ENCODE measurements at places on chromosomes 5 and 9.

- no peak for DNase-seq
Observed at GRCh38 chr9:114176624-114177291, 21.4 kb downstream of the COL27A1 start.

- no peak for DNase-seq
Observed at GRCh38 chr5:107523029-107523680, 147.6 kb downstream of the EFNA5 start.

- no peak for DNase-seq
Observed at GRCh38 chr5:30505014-30505886, 688.2 kb upstream of the CDH6 start.

DNA sequence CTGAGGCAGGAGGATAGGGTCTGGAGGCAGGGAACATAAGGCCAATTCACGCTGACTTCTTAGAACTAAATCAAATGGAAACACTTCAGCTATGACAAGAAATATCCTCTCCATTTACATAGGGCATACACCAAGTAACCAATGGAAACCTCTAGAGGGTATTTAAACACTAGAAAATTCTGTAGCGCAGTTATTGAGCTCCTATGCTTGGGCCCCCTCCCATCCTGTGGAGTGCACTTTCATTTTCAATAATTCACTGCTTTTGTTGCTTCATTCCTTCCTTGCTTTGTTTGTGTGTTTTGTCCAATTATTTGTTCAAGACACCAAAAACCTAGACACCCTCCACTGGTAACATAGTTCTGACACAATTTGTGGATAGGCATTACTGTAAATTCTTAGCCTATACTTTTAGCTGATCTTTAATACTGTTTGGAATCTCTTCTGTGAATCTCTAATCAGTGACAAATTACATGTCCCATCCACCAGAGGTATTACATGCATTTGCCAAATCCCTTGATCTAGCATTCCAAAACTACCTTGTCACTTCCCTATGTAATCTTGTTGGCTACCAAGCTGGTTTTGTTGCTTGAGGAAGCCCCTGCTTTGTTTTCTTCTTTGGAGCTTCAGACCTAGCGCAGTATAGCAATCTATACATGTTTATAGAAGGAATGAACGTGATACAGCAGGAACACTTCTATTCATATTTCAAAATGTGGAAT, 61.6 kb downstream of the ST8SIA4 start:
- no peak for DNase-seq

- no peak for DNase-seq
Observed at GRCh38 chr5:44860267-44860666, 51.5 kb downstream of the MRPS30 start.

- DNase-seq = no peak
Observed at GRCh38 chr9:22617156-22617555, 170.5 kb downstream of the DMRTA1 start.

DNA sequence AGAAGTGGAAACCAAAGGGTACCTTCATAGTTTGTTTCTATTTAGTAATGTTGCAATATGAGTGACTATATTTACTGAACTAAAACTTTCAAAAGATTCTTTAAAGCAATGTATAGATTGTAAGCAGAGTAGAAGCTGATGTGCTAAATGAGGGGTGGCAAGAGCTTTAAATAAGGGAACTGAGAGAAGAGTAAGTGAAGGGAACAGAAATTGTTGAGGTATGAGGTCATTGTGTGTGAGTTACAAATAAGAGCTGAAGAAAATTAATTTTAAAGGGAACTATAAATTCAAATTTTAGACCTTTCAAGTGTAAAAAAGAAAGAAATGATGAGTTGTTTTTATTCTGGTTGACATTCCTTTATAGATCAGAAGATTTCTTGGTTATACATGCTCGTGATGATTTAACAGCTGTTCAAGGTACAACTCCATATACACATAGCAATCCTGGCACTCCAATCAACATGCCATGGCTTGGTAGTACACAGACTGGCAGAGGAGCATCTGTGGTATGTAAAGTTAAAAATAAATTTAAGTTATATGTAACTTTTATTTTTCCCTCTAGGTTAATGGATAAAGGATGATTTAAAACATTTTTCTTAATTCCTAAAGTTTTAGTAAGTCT, 135.1 kb upstream of the TNFAIP8 start:
- no peak for DNase-seq

DNA sequence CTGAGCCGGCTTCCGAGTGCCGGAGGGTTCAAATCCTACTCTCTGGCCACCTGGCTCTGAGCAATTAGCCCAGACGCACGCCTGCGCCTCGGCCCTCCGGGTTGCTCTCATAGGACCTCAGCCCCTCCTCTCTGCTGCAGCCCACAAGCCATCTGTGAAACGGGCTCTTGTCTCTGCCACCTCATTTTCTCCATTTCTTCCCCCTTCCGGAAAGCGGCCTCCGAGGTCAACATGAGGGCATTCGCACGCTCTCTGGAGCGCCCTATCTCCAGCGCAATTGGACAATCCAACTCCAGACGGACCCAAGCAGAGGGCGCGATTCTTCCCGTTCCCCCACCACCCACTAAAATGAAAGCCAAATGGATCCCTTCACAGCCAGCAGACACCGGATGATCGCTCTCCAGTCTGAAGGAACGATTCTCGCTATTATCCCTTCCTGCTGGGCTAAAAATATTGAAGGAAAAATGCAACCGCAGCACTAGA, 41.5 kb downstream of the VAV2 start:
- no peak for DNase-seq

DNA sequence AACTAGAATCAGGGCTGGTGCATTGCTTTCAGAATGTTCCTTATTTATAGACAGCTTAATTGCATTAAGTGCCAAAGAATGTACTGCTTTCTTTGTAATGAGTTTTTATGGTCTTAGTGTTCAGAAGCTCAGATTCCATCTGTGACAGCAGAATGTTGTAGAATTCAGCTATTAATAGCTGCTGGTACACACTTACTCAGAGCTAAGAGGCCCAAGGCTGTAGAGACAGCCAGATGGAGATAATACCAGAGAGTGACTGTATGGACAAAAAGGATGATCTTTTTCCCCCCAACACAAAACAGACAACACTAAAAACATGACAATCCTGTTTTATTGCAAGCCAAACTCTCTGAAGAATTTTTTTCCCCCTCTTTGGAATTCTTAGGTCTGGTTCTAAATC, 50.2 kb downstream of the PPP2R2B start:
- no peak for DNase-seq

DNA sequence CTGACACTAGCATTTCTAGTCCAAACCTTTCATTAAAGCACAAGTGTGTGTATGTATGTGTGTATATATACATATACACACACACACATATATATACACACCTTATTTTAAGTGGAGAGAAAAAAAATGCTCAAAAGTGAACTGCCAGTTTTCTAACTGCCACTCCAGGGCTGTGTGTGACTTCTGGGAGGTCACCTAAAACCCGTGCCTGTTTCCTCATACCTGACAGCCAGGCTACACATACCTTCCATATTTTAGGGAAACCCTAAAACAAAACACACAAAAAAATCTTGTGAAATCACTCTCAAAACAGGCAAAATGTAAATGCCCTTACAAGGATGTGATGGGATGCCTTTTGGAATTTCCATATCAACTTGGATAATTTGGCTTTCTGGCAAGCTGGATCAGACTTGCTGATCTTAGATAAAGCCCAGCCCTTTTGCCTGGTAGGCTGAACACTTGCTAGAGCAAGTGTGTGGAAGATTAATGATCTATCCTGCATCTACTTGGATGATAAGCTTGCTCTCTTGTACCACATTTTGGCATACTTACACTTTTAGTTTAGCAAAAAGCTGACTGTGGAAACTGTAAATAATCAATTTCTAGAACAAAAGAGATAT, 127.8 kb downstream of the GNAQ start:
- DNase-seq = no peak

GRCh38 chr9:116975126-116975525, 288.0 kb downstream of the TRIM32 start:
- DNase-seq = no peak

DNA sequence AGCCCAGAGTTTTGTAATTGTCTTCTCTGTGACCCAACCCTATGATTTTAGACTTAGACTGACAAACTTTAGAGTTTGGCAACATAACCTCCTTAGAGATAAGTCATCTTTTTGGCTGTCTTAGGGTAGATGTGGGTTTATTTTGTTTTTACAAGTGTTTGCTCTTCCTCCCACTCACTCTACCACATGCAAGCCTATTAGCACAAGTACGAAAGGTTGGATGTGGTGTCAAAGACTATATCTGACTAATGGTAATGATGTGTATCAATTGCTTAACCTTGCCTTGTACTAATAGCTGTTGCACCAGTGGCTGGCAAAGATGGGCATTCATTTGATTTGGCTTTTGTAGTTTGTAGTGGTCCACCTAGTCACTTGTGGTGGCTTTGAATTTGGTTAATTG, 46.5 kb downstream of the SLC25A46 start:
- no peak for DNase-seq

GRCh38 chr5:100175346-100175745, 359.8 kb upstream of the FAM174A start:
- no peak for DNase-seq

- no peak for DNase-seq
Observed at GRCh38 chr9:136013524-136014034, 52.4 kb upstream of the UBAC1 start.

GRCh38 chr5:151595411-151595826, 4.3 kb upstream of the FAT2 start:
- no peak for DNase-seq

DNA sequence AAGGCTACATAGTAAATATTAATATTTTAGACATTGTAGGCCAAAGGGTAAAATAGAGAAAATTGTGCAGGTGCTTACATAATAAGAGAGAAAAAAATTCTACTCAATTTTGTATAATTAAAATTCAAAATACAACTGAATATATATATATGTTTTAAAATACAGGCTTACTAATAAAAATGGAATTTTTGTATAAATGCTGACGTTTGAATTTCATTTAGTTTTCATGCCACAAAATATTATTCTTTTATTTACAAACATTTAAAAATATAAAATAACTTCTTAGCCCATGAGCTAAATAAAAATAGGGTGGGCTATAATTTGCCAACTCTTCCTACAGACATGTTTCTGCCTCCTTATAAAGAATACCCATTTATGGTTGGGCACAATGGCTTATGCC, 328.6 kb downstream of the TRPM3 start:
- no peak for DNase-seq

- DNase-seq = peak; percentile 37
Observed at GRCh38 chr5:31825518-31826068, 186.7 kb downstream of the PDZD2 start.

DNA sequence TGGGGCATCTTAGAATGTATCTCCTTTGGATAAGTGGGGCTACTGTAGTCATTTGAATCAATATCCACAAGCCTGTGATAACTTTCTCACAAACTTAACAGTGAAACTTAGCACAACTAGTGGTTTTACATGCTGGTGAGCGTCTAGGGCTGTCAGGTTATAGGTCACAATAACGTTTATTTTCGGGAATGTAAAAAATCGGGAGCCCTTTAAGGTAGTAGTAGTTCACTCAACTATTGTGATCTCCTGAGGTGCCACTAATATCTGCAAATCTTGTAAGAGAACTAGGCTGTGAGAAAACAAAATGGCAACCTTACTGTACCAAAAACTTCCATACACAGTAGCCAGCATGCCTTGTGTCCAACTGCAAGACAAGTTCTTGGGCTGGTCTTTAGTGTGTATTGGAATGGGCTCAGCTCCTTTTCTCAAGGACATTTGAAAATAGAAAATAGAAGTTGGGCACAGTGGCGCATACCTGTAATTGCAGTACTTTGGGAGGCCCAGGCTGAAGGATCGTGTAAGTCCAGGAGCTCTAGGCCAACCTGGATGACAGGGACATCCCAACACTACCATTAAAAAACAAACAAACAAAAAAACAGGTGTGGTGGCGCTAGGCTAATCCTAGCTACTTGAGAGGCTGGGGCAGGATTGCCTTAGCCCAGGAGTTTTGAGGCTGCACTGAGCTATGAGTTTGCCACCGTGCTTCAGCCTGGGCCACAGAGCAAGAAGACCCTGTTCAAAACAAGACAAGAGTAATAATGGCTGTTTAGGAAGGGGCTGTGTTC, 5.2 kb upstream of the PKN3 start:
- no peak for DNase-seq

- no peak for DNase-seq
Observed at GRCh38 chr5:35623991-35624390, 6.3 kb downstream of the SPEF2 start.

DNA sequence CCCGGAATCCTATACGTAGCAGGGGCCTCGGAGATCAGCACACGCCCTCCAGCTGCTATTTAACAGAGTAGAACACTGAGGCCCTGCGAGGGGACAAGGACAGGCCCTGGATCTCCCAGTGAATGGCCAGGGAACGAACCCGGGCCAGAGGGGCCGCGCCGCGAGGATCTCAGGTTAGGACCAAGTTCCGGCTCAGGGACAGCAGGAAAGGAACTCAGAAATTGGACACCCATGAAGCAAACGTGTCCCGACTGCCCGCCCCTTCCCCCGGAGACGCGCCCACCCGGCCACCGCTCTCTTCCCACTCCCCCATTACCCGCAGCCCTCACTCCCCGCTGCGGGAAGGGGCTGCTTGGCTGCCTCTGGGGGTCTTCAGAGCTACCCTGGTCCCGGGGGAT, 1.0 kb upstream of the FOXE1 start:
- DNase-seq = no peak

GRCh38 chr5:15004506-15004905, 132.9 kb upstream of the ANKH start:
- DNase-seq = no peak

- DNase-seq = no peak
Observed at GRCh38 chr9:28363151-28363562, 789.9 kb upstream of the C9orf72 start.

DNA sequence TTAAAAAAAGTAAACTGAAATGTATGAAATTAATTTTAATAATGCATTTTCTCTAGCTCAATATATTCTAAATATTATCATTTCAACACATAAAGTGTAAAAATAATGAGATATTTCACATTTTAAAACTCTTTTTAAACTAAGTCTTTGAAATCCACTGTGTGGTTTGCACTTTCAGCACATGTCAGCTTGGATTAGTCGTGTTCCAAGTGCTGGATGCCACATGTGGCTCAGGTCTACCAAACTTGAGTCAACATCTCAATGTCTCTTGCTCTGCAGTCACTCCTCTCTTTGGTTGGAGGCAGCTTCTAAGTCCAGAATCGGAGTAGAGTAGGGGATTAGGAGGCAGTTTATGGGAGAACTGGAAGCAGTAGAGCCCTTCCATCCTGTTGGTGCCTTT, 173.7 kb upstream of the ANKRD55 start:
- DNase-seq = no peak

DNA sequence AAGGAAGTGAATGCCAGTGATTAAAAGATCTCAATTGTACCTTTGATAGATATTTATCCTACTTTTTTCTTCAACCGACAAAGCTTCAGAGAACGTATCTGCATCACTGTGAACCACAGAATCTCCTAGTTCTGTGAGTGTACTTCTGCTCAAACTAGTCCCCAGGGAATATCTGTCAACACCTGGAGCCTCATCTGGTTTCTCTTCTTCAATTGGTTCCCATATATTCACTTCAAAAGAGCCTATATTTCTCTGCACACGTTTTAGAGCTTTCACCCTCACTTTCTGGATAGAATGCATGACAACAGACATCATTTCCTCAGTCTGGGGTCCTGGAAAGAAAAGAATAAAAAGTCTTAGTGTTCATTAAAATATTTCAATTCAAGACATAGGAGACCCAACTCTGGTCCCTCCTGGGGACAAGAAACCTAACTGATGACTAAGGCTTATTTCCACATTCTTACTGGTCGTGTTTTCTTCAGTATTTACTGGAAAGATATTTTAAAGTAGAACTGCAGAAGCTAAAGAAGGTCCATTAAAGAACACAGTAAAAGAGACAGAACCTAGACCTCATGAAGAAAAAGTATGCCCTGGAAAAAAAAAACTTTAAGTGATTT, 64.3 kb downstream of the CPLANE1 start:
- DNase-seq = no peak
